ENCODE measurements at places on chromosomes 11 and 22. TPM values are rescaled to one million over a fixed set of nuclear protein-coding genes. Genes with fewer than 3 reads are reported as not detected.

DNA sequence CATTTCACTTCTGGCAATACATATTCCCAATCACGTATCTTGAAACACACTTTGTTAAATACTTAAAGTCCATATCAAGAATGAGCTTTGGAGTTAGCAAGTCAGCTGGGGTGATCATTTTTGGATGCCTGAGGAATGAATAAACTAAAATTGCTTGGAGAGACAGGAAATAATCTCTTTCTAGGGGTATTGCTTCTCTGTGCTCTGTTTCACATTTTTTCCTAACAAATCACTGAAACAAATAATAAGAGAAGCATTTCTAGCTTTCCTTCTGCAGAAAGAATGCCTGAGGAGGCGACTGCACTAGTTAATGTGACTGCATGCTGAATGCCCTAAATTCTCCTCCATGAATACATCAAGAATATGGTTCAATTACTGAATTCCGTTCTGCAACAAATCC is 541.4 kb upstream of the CCDC90B start:
- DNase-seq, result no peak

DNA sequence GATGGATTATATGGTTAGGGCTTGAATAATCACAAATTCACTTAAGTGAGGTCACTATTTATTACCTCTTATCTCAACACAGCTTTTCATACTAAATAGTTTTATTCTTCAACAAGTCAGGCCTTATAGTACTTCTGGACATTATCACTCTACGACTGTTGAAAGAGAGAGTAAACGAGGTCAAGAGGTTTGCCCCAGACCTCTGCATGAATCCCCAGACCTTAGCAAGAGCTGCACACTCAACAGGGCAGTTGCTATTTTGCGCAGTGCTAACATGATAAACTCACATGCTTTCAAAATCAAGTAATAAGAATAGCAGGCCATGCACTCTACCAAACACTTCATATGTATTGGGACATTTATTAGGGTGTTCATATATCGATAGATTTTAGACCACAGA is 60.5 kb downstream of the DDI1 start:
- no peak for DNase-seq

DNA sequence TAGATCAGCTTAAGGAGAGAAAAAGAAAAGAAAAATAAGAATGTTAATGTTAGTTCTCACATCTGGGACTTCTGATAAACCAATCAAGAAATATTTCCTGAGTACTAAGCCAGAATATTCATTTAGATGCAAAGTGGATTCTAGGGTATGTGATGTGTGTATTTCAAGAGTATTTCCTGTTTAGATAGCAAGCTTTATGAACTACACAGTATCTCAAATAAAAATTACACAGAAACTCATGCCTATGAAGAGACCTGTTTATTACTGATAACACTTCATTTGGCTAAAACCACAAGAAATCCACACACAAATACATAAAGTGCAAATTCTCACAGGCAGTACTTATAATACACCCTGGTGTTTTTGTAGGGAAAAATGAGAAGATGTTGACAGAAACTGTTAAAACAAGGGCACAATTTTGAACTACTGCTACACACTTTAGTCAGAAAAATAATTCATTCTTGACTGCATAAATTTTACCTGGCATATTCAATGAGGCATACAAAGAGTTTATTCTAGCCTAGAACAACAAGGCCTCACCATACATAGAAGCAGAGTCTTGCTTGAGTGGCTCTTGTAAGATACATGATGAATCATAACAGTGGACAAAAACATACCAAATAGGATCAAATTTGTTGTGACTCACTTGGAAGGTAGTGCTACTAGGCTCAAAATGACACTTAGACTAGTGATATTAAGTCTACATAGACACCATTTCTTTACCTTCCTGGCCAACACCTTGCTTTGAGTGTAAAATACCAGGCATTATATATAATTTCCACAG is 18.8 kb upstream of the P4HA3 start:
- DNase-seq, result no peak

GRCh38 chr11:95867105-95867504 is 56.8 kb downstream of the MTMR2 start:
- DNase-seq, result no peak

DNA sequence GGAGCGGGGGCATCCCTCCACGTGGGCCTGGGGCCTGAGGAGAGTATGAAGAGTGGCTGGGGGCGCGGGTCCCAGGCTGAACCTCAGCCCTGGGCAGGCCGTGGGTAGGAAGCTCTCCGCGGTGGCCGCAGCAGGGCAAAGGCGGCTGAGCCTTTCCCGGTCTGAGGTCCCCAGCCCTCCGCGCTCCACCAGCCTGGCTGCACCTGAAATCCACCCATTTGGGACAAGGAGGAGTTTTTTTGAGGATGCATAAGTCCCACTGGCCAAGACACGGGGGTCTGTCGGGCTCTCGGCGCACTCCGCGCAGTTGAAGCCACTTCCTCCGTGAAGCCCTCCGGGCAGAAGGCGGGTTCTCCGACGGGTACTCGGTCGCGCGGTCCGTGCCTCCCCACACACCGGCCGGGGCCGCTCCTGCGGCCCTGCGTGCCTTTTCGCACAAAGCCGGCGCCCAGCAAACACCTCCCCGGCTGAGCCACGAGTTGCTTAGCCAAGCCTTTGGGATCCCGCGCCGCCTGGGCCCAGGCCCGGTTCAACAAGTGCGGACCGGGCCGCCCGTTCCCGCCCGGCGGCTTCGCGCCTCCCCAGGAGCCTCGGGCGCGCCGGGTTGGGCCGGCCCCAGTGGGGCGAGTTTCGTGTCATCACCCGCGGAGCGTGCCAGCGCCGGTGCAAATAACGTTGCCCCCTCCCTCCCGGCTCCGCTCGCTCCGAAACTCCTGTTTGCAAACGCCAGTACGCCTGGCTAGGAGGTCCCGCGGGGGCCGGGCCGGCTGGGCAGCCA is 666 bp upstream of the OVOL1 start:
- DNase-seq, result no peak

DNA sequence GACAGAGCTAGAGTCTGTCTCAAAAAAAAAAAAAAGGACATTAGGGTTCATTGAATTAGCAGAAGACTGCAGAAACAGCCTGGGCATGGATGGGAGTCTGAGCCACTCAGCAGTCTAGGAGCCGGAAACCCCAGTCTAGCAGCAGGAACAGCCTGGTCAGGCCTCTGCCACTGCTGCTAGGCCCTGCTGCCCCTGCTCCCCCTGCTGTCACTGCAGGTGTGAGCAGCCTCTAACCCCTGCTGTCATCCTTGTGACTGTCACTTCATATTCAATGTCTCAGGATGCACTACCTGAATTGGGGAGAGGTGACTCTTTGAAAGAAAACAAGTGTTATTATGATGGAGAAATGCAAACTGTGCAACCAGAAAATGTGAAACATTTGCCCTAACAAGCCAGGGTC is 7.0 kb upstream of the DDX17 start:
- no peak for DNase-seq

GRCh38 chr11:35163209-35163608 is 24.2 kb downstream of the CD44 start:
- DNase-seq, result no peak

ESAM gene
- 3.6 TPM for total RNA-seq

TMPRSS5 gene
- total RNA-seq, result 2.6 TPM
